Activated CD4-positive, CD25-positive, alpha-beta regulatory T cell (primary cell): ENCODE measurements at places on chromosomes 4 and X.

- DNase-seq = no peak
Observed at GRCh38 chr4:76882630-76883029, 15.3 kb downstream of the SOWAHB start.

DNA sequence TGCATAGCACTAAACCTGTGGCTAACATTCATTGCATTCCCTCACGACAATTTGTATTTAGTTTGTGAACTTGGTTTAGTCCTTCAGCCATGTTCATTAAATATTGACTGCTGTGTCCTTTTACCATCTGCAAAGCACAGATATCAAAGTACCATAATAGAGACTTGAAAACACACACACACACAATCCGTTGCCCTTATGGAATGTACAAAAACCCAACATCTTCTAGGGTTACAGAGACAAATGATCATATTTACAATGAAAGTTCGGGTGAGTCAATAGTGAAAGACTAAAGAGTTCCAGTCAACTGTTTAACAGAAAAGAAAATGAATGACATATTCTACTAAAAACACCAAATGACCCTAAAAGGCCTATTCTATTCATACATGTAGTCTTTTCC is 50.8 kb upstream of the TXK start:
- no peak for DNase-seq

DNA sequence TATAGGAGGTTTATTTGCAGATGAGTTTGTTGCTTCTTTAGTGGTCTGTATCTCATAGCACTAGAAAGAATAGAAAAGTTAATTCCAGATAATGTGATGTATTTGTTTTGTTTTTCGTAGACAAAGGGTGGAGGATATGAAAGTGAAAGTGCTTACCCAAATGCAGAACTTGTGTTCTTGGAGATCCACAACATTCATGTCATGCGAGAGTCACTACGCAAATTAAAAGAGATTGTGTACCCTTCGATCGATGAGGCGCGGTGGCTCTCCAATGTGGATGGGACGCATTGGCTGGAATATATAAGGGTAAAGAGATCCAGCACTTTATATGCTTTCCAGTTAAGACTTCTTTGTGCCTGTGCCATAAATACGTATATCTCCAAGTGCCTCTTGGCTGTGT is 43.3 kb downstream of the MTMR1 start:
- DNase-seq = no peak

DNA sequence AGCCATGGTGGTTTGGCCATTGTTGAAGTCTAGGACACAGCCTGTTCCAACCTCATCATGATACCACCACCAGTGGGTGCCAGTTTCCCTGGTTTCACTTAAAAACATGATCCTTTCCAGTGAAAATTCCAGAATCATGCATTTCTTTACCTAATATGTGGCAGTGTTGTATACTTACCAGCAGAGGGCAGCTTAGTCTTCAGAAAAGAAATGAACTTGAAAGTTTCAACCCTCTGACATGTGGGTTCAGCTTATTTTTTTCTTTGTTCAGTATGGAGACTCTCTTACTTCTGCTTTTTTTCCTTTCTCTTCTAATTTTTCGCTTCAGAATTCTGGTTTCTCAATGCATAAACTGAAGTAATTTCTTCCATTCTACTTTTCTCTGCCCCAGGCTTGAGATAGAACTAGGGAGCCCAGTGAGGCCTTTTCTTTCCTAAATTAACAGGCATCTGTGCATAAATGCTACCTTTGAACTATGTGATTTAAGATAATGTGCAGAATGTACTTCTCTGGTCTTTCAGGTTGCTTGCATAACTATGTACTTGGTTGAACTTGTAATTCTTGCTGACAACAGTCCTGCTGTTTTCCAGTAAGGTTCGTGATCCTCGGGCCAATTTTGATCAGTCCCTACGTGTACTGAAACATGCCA is 10.7 kb downstream of the LIAS start:
- DNase-seq = no peak

DNA sequence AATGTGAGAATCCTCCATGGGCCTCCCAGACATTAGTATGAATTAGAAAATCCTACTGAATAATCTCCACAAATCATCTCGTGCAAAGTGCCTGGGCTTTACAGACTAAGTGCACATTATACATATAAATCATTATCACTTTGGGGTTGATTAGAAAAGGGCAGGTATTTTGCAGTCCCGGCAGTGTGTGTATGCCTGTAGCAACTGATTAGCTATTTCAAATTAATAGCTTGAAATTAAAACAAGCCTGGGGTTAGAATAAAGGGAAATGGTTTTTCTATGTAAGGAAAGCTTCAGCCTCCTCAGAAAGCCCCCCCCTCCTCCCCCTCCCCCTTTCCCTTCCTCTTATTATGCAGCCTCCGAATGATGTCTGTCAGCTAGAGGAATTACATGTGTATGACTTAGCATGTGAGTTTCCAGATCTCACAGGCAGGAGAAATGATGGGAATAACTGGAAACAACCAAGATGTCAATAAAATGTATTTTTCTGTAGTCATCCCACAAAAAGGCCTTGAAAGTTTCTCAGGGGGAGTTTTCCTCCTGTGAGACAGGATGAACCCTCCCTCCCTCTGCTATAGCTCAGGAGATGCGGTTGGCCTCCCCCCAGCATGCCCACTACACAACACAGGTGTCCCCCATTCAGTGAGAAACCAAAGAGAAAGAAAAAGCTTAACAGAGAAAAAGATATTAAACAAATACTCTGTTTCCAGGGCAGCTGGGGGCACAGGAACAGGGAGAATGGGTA is 41.2 kb upstream of the RASGEF1B start:
- no peak for DNase-seq

GRCh38 chrX:107226757-107227156 is 20.3 kb downstream of the DNAAF6 start:
- DNase-seq = no peak

- DNase-seq = no peak
Observed at GRCh38 chr4:95563638-95564337, 15.0 kb upstream of the UNC5C start.

GRCh38 chrX:45697591-45697990 is 496.9 kb upstream of the DIPK2B start:
- no peak for DNase-seq

DNA sequence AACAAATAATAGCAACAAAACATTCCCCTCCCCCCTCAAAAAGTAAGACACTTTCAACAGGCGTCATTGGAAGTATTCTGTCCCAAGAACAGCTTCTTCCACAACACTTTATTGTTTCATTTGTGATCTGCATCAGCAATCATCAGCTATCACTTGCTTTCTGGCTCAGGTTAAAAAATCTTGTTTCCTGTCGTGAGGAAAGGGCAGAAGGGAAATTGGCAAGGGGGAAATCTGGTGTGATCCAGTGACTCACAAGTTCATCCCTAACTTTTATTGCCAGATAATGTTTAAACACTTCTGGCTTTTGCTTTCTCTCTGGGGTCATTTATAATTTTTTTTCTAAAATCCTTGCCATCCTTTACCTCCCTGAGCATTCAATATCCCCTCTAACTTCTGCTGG is 247.4 kb upstream of the GIMD1 start:
- DNase-seq = no peak

- no peak for DNase-seq
Observed at GRCh38 chr4:6126971-6127745, 73.2 kb downstream of the JAKMIP1 start.

- no peak for DNase-seq
Observed at GRCh38 chrX:39499996-39500395, 597.8 kb downstream of the BCOR start.

DNA sequence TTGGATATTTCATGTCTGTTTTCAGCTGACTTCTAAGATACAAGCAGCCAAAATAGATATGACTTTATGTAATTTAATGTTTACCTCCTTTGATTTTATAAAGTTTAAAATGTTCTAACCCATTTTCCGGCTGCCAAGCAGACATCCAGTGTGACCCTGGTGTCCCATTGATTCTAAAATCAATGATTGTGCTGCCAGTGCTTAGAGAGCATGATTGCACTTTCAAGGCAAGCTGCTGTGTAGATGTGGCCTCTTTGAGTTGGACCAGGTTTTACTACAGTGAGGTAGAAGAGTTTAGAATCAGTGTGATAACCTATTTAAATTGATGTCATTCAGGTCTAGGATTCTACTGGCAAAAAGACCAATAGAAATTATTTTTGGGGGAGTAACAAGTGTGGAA is 730.9 kb downstream of the STPG2 start:
- DNase-seq = no peak

- no peak for DNase-seq
Observed at GRCh38 chr4:106038012-106038411, 142.7 kb downstream of the NPNT start.

DNA sequence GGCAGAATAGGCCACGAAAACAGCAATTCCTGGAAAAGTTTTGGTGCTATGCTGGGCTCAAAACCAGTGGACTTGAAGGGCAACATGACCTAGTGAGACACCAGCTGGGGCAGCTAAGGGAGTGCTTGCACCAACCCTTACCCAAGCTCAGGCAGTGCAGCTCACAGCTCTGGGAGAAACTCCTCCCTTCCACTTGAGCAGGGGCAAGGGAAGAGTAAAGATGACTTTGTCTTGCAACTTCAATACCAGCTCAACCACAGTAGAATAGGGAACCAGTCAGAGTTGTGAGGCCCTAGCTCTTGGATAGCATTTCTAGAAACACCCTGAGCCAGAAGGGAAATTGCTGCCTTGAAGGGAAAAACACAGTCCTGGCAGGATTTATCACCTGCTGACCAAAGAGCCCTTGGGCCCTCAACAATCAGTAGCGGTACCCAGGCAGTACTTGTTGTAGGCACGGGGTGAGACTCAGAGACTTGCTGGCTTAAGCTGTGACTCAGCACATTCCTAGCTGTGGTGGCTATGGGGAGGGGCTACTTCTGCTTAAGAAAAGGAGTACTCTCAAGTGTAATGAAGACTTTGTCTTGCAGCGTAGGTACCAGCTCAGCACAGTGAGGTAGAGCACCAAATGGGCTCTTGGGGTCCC is 19.7 kb upstream of the ABCG2 start:
- DNase-seq = no peak

DNA sequence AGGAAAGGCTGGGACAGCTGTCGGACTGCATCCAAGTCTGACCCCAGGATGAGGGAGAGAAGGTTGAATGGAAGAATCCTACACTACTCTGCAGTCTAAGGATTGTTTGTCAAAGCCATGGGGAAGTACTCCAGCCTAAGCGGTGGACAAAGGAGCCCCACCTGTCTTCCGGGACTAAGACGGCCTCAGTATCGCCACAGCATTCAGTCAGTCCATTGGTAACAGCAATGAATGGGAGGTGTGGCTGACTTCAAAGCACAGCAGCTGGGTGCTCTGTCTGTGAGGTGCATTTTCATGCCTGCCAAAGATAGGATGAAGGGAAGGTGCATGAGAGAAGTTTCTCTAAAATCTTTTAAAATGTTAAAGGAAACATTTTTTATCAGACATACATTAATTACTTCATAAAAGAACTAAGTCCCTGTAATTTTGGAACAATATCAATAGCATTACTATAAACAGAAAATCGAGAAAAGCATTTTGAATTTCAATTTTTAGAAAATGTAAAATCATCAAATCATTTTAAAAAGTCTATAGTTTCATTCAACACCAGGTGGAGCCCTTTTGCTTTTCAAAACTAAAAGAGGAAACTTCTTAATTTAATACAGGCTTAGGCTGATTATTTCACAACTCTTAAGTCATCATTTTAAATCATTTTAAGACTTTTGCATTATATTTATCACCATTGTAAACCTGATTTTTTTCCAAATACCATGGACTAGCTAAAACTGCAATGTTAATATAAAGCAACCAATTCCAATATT is 27.6 kb upstream of the INTU start:
- no peak for DNase-seq

DNA sequence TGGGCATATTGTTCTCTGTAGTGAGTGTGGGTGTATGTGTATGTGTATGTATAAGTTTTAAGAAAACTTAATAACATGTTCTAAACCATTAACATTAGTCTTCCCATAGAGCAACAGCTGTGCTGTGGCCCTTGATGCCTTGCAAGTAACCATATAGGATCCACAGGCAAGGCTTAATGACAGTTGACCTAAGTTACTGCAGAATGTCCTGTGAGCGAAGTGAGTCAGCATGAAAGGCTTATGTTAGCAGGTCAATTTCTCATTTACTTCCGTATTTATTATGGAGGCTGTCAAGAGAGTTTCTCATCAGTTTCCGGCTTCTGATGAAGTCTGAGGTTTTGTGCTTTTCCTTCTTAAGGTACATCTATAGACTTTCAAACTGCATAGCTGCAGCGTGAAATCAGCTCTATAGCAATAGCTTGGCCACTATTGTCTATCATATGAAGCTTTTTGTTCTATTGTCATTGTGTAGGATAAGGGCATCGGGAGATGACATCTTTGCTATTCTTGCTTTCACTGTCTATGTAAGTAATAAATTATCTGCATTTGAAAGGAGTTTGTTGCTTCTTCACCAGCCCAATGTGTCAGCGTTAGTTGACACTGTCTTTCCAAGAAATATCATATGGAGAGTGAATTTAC is 1153.4 kb upstream of the AGA start:
- DNase-seq = no peak

DNA sequence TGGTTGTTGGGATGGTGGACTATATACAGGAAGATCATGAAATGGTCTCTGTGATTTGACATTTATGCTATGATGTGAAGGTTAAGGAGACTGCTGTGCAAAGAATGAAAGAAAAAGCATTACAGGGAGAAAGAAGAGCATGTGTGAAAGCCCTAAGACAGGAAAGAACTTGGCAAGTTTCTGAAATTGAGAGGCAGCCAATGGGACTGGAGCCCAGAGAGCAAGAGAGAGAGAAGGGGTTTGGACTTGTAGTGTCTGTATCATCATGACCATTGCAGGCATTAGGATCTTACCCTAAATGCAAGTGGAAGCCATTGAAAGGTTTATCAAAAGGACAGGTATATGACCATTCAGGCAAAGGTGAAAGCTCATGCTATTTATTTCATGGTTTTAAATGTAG is 147.1 kb downstream of the NAA11 start:
- no peak for DNase-seq

GRCh38 chr4:105969575-105969974 is 74.3 kb downstream of the NPNT start:
- DNase-seq = no peak

- DNase-seq = no peak
Observed at GRCh38 chr4:4396628-4397440, 9.9 kb downstream of the NSG1 start.

- no peak for DNase-seq
Observed at GRCh38 chrX:78839711-78840110, 92.2 kb downstream of the LPAR4 start.

GRCh38 chrX:5916945-5917344 is 311.7 kb downstream of the NLGN4X start:
- no peak for DNase-seq

GRCh38 chr4:171130256-171130801 is 682.9 kb upstream of the GALNTL6 start:
- DNase-seq = no peak

GRCh38 chrX:18290200-18290599 is 64.3 kb downstream of the SCML2 start:
- no peak for DNase-seq

GRCh38 chr4:84436812-84437211 is 62.3 kb downstream of the NKX6-1 start:
- DNase-seq = no peak

DNA sequence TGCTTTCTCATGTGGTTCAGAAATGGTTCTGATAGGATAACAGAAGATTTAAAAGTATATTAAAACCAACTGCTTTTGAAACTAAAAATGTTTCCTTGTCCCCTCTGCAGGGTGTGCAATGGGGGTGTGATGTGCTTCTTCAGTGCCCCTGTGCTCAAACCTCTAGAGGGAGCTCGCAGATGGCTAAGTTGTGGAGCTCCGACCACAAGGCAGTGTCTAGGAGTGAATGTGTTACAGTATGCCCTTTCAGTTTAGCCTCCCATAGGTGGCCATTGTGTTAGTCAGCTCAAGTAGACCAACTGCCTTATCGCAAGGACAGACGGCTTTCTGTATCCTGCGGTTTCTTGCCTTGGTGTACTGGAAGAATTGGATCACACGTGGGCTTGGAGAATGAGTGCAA is 130.5 kb downstream of the TENT5D start:
- no peak for DNase-seq
